Stimulated activated CD8-positive, alpha-beta memory T cell treated with anti-CD3 and anti-CD28 coated beads, Interleukin-4, amount 100 ng/mL, for 48 hours (primary cell): ENCODE measurements at places on chromosomes 1 and 21.

DNA sequence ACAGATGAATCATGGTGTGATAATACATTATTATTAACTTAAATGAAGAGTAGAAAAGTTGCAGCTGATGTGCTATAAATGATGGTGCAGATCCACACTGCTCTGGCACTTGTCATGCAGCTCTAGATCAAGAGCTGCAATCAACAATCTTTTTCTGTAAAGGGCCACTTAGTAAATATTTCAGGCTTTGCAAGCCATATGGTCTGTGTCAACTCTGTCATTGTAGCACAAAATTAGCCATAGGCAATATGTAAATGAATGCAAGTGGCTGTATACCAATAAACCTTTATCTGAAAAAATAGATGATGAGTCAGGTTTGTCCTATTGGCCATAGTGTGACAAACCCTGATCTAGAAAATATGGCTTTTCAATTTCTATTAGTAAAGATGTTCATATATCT lies 66.6 kb downstream of the RGS18 start:
- DNase-seq, result no peak

- no peak for DNase-seq
Observed at GRCh38 chr21:28579986-28580550, 412.6 kb downstream of the LTN1 start.

DNA sequence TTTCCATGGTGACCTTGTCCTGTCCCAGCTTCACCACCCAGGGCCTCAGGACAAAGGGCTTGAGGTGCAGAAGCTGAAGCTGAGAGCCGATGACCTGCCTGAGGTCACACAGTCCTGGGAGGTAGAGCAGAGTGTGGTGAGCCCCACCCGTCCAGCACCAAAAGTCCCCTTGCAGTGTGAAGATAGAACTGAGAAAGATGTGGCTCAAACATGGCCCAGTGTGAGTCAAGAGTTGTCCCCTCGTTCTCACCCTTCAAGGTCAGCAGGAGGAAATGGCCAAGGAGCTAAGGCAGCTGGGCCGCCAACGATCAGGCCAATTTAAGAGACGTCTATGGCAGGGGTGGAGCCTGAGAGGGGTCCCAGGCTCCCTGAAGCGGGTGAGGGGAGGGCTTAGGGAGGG lies 157.5 kb upstream of the KLHDC7A start:
- no peak for DNase-seq

DNA sequence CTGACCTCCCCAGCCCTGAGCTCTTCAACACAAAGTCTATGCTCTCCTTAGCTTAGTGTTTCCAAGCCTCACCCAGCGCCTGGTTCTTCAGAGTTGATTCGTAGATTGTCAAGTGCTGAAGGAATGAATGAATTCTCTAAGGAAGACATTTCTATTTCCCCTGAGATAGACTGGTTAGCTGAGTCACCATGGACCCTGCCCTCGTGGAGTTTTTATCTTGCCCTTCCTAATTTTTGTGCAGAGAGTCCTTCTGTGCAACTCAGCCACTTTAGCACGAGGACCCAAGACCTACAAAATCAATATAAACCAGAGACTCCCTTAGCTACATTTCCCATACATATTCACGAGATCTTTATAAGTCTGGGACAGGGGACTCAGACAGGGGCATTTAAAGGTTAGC lies 2.6 kb upstream of the CD244 start:
- no peak for DNase-seq

GRCh38 chr1:182764029-182764727 lies 25.4 kb upstream of the NPL start:
- DNase-seq, result no peak

GRCh38 chr1:210407887-210408252 lies 79.2 kb downstream of the HHAT start:
- DNase-seq, result no peak

- peak; percentile 73 for DNase-seq
Observed at GRCh38 chr1:27521336-27521831, 31.4 kb upstream of the WASF2 start.

- DNase-seq, result peak; percentile 53
Observed at GRCh38 chr1:19606817-19607642, 37.1 kb upstream of the NBL1 start.

- DNase-seq, result peak; percentile 44
Observed at GRCh38 chr1:9626201-9626608, 25.3 kb upstream of the PIK3CD start.

DNA sequence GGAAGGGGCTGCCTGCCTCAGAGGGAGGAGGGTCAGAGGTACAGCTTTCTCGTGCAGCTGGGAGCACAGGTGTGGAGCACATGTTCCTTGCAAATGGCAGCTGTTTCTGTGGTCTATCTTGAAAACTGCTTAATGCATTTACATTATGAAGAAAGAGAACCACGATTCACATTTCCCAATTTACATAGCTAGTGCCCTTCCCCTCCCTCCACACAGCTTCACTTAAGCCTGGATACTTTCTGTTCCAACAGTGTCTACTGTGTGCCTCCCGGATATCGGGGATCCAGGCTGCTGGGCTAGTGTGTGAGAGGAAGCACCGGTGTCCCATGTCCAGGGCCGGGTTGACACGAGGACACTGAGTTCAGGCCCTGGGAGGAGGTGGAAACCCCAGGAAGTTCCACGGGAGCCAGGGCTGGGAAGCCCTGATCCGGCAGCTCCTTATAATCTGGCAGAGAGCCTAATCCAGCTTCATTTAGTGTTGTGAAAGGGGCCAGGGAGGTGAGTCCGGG lies 31.6 kb downstream of the TMCC2 start:
- no peak for DNase-seq

DNA sequence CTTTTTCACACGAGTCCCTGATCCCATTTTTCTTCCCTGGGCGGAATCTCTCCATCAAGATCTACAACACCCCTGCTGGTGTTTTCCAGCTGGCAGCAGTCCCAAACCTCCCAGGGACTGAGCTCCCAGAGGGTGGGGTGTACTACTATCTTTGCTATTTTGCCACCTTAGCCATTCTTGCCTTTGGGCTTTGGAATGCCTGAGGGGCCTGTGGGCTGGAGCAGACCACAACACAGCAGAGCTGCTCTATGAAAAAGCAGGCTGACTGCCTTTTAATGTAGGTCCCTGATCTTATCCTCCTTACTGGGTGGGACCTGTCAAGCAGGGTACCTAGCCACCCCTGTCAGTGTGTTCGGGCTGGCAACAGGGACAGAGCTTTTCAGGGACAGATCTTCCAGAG lies 91.9 kb downstream of the KCNT2 start:
- DNase-seq, result no peak

DNA sequence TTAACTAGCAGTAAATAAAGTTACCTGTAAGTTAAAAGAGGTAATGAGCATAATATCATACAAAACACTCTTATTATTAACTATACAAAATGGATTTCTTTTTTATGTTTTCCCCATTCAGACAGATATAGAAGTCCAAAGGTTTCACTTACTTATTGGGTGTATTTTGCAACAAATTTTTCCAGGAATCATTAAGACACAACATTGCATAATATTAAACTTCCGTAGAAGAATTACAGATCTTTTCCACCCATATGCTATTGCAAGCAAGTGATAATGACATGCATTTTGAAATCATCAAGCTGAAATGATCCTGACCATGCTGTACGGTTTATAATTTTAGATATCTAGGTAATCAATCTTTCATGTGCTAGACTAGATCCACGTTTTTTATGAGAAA lies 957.0 kb downstream of the NCAM2 start:
- no peak for DNase-seq

GRCh38 chr1:162353078-162353477 lies 23.6 kb downstream of the SPATA46 start:
- DNase-seq, result no peak

- no peak for DNase-seq
Observed at GRCh38 chr1:241250465-241250864, 106.5 kb downstream of the RGS7 start.

DNA sequence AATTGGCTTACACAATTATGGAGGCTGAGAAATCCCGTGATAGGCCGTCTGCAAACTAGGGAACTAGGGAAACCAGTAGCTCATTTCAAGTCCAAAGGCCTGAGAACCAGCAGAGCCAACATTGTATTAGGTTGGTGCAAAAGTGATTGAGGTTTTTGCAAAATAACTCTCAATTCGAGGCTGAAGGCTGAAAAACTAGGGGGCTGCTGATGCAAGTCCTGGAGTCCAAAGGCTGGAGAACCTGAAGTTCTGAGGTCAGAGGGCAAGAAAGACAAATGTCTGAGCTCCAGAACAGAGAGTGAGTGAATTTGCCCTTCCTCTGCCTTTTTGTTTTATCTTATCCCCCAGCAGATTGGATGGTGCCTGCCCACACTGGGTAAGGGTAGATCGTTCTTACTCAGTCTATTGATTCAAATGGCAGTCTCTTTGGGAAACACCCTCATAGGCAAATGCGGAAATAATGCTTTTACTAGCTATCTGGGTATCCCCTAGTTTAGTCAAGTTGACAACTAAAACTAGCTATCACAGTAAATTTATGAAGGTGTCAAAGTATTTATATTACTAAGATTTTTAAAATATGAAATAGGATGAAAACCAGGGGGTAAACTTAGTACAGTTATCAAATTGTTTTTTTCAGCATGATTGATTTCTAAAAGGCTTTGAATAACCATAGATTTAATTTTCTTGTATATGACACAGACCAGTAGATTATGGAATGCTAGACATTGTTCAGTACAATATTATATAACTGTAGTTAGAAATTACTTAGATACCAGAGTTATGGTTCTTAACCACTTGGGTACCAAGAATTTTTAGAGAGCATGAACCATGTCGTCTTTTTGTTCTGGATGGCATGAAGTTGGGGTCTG lies 15.4 kb downstream of the RABGAP1L start:
- DNase-seq, result no peak
